ENCODE measurements at places on chromosomes 5 and 9.

DNA sequence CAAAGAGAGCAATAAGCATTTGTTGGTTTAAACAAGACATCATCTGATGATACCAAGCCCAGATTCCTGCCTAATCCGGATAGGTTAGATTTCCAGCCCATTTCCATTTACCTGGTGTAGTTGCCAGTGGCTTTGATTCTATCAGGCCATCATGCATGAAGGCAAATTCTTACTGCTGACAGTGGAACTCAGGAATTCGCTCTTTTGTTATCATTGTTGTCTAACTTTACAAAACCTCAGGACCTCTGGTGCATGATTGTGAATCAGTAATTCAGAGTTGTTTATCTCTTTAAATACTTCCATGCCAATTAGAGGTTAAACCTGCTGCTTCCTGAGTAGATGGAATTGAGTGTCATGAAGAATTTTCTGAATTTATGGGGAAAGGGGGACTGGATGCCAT is 76.5 kb downstream of the C9orf152 start:
- peaks cover 4% of the 10 kb centered on the region for H3K4me1 ChIP-seq
- H3K27ac ChIP-seq = no peak overlapping the region
- no peaks in the 10 kb centered on the region for H3K27me3 ChIP-seq
- no peak for DNase-seq
- no peaks in the 10 kb centered on the region for H3K36me3 ChIP-seq

DNA sequence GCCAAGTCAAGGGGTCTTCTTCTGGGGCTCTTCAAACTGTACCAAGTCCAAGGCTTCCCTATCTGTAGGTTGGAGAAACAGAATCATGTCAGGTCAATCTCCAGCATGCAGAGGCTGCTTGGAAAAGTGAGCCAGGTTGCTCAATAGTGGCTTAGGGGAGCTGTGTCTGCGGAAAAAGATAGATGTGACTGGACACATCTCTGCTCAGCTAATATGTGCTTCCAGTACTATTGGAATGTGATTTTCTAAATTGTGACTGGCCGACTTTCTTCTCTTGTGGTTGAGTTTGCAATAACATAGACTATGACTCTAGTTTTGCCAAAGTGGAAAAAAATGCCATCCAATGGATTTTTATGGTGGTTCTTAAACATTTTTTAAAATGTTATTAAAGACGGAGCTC is 136.7 kb downstream of the BOD1 start:
- H3K4me3 ChIP-seq = no peak overlapping the region
- no peaks in the 10 kb centered on the region for H3K4me1 ChIP-seq
- no peak for DNase-seq
- H3K36me3 ChIP-seq = no peaks in the 10 kb centered on the region

DNA sequence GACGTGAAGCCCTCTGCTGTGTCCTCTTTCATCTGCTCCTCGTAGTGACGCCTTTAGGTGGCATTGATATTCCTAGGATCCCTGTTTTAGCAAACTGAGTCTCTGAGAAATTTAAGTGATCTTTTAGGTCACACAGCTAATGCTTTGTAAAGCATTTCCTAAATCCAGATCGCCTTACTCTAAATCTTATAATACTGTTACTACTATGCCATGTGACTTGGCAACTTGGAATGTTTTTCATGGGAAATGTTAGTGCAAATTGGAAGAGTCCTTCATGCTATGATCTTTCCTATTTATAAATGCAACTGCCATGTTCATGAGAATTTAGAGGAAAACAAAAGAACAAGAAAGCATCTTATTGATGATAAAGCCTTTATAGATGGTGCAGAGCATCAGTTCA is 212.2 kb downstream of the TRIO start:
- H3K27me3 ChIP-seq = no peaks in the 10 kb centered on the region
- no peak overlapping the region for H3K27ac ChIP-seq
- DNase-seq = no peak
- no peak overlapping the region for H3K4me3 ChIP-seq
- H3K36me3 ChIP-seq = peaks cover 1% of the 10 kb centered on the region
- H3K4me1 ChIP-seq = no peaks in the 10 kb centered on the region

DNA sequence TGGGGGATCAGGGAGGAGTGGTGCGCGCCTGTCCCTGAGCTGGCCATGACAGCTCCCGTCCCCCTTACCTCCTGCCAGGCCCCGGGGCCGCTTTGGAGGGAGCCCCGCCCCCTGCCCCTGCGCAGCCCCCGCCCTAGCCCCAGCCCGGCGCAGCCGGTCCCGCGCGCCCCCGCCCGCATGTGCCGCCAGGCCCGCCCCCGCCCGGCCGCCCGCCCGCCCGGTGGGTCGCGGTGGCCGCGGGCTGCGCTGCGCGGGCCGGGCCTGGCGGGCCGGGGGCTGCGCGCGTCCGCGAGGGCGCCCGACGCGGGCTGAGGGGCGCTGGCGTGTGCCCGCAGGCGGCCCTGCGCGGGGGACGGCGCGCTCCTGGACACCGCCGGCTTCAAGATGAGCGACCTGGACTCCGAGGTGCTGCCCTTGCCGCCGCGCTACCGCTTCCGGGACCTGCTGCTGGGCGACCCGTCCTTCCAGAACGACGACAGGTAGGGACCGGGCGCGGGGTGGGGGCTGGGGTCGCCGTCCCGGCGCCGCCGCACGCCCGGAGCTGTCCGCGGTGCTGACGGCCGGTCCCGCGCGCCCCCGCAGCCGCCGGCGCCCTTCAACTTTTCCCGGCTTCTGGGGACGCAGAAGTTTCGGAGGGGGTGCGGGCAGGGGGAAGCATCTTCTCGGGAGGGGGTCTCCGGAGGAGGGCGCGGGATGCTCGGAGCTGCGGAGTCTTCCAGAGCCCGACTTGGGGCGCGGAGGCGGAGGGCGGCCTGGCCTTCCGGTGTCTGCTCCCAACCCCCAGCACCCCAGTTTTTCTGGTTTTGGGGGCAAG is 12.5 kb downstream of the KCNT1 start:
- DNase-seq = no peak
- no peak overlapping the region for H3K4me3 ChIP-seq
- H3K4me1 ChIP-seq = peaks cover 5% of the 10 kb centered on the region
- H3K36me3 ChIP-seq = no peaks in the 10 kb centered on the region

GRCh38 chr5:107199756-107200155 is 471.0 kb downstream of the EFNA5 start:
- no peaks in the 10 kb centered on the region for H3K27me3 ChIP-seq
- H3K4me1 ChIP-seq = peaks cover 32% of the 10 kb centered on the region
- no peak overlapping the region for H3K27ac ChIP-seq
- no peaks in the 10 kb centered on the region for H3K36me3 ChIP-seq
- DNase-seq = no peak

GRCh38 chr9:125568621-125569020 is 138.4 kb downstream of the MAPKAP1 start:
- H3K27me3 ChIP-seq = no peaks in the 10 kb centered on the region
- H3K27ac ChIP-seq = no peak overlapping the region
- DNase-seq = no peak
- no peaks in the 10 kb centered on the region for H3K4me1 ChIP-seq
- no peaks in the 10 kb centered on the region for H3K36me3 ChIP-seq
- H3K4me3 ChIP-seq = no peak overlapping the region

- no peak for DNase-seq
- no peaks in the 10 kb centered on the region for H3K36me3 ChIP-seq
- H3K27ac ChIP-seq = no peak overlapping the region
- H3K4me1 ChIP-seq = no peaks in the 10 kb centered on the region
- H3K27me3 ChIP-seq = peaks cover 3% of the 10 kb centered on the region
- no peak overlapping the region for H3K4me3 ChIP-seq
These were observed 12.0 kb upstream of the CPLX2 start for GRCh38 chr5:175859422-175859821.

All from A673 (cell line).